ENCODE measurements at places on chromosomes 6 and 20. TPM values are rescaled to one million over a fixed set of nuclear protein-coding genes. Genes with fewer than 3 reads are reported as not detected.

GRCh38 chr20:40687384-40688128, 1.5 kb downstream of the MAFB start:
- DNase-seq: peak; percentile 80

GRCh38 chr6:33684428-33684896, 27.0 kb downstream of the UQCC2 start:
- DNase-seq: no peak

DNA sequence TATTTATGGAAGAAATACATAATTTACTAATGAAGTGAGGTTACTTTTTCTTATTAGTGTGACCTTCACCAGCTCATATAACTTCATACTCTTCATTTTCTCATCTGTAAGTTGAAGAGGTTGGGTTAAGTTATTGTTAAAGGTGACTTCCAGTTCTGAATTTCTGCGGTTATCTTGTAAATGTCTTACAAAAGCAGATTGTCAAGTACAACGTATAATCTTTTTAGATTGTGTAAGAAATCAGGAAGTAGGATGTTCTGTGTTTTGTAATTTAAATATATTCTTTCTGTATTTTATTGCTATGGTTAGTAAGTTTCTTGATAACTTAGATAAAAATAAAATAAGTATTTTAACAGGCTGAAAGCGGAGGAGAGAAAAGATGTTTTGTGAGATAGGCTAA, 12.0 kb downstream of the WTAP start:
- DNase-seq: no peak

DNA sequence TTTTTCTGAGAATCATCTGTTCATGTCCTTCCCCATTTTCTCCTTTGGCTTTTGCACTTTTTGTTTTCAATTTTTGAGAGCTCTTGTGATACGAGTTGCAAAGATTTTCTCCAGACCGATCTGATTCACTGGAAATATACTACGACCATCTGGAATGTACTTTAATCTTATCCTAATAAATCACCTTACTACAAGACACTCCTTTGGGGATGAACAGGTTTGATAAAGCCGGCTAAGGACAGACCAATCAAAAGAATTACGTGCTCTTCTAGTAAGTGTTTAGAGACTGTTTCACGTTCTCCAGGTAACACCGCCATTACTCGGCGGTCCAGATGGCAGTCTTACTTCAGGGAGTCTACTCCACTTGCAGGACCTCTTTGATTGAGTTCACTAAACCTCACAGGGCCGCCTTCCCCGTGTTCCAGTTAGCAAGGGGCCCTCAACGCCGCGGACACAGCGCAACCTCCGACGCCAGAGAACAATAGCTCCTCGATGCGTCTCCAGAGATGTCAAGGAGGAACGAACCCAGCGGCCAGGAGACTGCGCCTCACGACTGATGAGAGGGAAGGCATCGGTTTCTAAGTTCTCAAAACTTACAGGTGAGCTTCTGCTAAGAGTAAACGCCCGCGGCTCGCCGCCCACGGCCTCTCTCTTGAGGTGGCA, 920 bp upstream of the WTAP start:
- DNase-seq: no peak

DNA sequence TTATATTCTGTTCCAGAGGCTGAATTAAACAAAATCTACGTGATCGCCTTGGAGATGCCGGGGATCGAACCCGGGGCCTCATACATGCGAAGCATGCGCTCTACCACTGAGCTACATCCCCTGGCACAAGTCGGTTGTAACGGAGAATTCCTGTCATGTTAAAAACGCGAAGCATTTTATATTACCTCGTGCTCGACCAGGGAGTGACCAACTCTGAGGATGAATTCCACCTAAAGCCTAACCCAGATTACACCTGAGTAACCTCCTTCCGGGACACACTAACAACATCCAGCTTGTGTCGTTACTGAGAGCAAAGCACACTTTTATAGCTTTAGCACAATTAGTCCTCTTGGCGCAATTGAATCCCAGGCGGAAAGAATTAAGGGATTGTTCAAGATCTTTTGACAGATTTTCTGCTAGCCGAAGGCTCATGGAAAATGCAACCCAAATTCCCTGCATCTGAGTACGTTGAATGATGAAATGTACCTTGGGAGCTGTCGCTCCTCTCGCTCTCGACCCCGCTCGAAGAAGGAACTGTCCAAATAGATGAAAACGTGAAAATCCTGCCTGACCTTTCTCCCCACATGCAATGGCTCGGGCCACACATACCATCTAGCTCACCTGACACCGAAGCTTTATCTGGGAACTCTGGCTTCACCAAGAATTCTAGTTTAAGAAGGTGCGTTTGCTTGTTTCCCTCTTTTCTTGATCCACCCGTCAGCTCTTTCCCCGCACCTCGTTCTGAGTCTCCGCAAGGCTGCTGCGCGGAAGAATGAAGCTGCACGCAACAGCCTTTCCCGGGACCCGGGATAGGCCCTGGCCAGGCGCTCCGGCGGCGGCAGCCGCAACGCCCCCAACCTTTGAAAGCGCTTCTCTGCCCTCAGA, 148.3 kb downstream of the GPX5 start:
- DNase-seq: no peak

- no peak for DNase-seq
These were observed 236.3 kb downstream of the EPHA7 start for GRCh38 chr6:93182938-93183479.

The NT5DC1 gene
- total RNA-seq: 50.4 TPM

DNA sequence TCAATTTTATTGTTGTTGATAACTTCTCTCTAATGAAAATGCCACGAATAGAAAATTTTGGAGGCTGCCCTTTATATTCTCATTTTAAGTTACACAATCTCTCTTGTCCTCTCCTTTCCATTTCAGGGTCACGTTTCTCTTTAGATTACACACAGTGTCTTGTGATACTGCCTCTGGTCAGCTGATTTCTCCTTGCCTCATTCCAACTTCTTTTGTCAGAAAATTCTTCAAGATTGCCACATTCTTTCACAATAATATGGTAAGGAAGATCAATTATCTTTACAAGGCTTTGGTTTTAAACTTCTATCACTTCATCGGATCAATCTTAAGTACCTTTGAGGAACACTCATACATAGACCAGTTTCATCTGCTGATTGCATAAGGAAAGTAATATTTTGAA, 370.3 kb downstream of the RFPL4B start:
- no peak for DNase-seq

The MLIP gene
- 18.4 TPM for total RNA-seq

DNA sequence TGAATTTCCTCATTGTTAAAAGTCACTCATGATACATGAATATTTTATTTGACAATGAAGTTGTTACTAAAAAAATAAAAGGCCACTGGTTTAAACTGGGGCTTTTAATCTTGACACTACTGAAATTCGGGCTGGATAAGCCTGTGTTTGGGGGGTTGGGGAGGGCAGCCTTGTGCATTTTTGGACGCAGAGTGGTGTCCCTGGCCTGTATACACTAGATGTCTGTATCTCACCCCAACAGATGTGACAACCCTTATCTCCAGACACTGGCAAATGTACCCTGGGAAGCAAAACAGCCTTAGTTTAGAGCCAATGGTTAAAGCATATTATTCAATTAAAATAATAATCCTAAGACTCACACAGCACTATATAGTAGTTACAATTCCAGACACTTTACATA, 24.8 kb downstream of the MAN1A1 start:
- no peak for DNase-seq

GRCh38 chr6:40719671-40720374, 132.7 kb upstream of the LRFN2 start:
- no peak for DNase-seq

- no peak for DNase-seq
These were observed 32.1 kb downstream of the TUBB2B start for GRCh38 chr6:3195420-3195694.

DNA sequence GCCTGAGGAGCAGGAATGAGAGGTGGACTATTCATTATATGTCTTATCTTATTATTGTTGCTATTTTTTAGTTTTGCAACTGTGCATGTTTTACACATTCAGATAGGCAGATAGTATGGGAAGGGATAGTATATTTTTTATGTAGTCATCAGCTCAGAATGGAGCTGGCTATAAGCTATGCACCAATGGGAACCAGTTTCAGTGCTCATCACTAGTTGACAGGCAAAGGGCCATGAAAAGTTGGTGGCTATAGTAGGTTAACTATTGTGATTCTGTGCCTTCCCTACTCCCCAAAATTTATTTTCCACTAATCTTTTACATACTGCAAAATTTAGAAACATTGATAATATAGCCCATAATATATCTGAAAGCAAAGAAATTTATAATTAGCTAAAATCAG, 5.3 kb upstream of the UBD start:
- DNase-seq: no peak

GRCh38 chr20:38435555-38435939, 419 bp upstream of the SNHG17 start:
- no peak for DNase-seq

The MUC21 gene
- not detected for total RNA-seq

GRCh38 chr6:22749696-22750095, 180.3 kb downstream of the HDGFL1 start:
- DNase-seq: no peak

- DNase-seq: no peak
These were observed 83.0 kb downstream of the MAP3K4 start for GRCh38 chr6:161074496-161075121.
